ENCODE measurements at places on chromosomes 5 and 9.

DNA sequence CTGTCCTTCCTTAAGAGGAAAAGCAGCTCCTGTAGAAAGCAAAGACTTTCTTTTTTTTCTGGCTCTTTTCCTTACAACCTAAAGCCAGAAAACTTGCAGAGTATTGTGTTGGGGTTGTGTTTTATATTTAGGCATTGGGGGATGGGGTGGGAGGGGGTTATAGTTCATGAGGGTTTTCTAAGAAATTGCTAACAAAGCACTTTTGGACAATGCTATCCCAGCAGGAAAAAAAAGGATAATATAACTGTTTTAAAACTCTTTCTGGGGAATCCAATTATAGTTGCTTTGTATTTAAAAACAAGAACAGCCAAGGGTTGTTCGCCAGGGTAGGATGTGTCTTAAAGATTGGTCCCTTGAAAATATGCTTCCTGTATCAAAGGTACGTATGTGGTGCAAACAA, 42.3 kb downstream of the NR4A3 start:
- DNase-seq, result no peak

GRCh38 chr5:162529209-162529608, 461.6 kb downstream of the GABRG2 start:
- DNase-seq, result no peak

DNA sequence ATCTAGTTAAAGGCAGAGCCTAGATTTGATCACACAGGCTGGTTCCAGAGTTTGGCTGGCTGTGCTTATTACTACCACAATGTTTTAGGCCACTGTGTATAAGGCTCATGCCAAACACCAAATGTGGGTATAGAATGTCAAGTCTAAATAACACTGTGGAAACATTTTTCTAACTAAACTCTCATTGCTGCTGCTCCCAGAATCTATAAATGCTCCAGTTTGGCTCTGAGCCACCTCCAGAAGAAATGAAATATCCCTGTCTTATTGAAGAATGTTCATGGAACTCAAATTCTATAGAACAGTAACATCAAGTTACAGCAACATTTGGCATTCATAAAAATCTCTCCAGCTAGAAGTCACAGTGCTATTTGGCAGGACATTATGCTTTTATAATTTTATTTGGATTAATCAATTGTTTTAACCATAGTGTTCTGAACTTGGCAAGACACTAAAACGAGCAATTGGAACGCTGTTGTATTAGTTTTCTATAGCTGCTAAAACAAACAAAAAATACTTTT, 178.1 kb upstream of the COX7C start:
- DNase-seq, result no peak

- DNase-seq, result no peak
These were observed 132.1 kb downstream of the PHF2 start for GRCh38 chr9:93708289-93708986.

GRCh38 chr5:157917491-157917890, 58.5 kb upstream of the CLINT1 start:
- no peak for DNase-seq

DNA sequence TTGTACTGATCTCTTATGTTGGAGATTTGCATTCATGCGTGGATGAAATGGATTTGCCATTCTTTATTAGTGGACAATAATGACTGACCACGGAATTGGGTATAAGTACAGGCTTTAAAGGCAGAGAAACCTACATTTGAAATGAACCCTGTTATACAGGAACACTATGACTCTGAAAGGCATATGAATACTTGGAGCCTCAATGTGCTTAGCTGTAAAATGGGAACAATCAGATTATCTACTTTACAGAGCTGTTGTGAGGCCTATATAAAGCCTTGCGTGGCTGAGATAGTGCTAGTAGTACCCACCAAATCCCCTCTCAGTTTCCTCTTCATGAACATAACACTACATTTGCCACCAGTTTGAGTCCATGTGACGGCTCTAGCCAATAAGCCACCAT, 18.9 kb upstream of the MGAT1 start:
- no peak for DNase-seq

DNA sequence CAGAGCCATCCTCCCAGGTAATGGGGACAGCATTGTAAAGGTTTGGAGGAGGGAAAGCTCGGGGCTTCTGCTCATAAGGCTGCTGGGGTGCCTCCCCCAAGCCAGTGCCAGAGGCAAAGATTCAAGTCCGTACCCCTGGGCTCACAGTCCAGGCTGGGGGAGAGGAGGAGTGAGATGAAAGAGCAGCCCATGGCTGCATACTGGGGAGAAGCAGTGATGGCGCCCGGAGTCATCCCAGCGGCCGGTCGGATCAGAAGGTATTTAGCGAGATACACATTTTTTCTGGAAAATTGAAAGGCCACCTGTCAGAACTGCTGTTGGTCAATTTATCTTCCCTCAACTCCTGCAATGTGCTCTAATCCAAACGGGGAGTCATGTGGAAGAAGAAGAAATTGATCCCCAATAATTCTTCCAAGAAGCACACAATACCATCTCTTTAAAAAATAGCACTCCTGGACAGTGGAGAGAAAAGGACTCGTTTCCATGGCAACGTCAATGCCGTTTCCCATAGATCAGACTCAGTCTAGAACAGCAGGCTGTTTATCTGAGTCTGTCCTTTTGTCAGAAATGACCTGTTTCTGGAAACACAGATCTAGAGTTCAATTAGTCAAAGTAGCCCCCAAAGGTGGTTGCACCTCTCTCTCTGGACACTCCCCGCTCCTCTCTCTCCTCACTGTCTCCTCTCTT, 65.9 kb downstream of the NSG2 start:
- DNase-seq, result no peak

GRCh38 chr5:178793151-178793550, 62.7 kb upstream of the ZNF354A start:
- DNase-seq, result peak; percentile 3

DNA sequence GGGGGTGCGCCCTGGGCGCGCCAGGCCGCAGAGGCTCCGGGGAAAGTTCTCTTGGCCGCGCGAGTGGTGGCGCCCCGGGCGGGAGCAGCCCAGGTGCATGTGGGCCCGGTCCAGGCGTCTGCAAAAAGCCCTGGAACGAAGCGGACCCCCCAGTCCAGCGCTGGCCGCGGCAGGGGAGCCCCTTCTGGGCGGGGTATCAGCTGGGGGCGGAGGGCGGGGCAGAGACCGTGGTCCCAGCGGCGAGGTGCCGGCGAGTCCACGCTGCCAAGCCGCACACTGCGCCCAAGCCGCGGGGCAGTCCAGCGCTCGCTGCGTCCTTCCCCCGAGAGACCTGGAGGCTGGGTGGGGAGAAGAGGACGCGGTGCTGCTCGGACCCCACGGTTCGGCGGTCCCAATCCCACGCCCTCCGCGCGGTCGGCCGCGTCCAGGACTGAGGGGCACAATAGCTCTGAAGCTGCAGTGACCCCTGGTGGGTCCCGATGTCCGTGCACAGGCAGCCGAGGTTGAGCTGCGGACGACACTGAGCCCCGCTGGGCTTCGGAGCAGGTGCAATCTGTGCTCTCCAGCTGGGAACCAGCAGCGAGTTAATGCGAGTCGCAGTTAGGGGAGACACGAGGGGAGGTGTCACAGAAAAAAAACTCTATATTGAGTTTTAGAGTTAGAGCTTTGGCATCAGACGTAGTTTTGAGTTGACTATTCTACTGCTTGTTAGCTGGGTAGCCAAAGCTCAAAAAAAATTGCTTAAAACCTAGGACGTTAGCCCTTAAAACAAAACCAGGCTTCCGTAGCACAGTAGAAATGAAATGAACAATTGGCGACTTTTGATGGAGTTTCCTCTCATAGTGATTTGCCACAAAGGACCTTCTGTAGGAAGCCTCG, 1.1 kb upstream of the EPB41L4A start:
- peak; percentile 65 for DNase-seq

DNA sequence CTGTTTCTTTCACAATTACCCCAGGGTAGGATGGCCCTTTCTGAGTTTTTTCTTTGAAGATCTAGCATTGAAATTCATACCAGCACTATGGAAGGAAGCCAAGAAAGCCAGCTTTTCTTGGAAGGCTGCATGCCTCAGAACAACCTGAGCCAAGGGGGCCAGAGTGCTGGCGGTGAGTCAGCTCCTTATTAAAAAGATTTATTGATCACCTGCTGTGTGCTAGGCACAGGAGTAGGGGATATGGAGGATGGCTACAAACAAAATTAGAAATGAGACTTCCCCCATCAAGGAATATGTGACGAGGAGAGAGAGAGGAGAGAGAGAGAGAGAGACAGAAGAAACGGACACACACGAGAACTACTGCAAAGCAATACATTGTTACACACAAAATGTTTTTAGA, 184.6 kb upstream of the PUM3 start:
- no peak for DNase-seq

- no peak for DNase-seq
These were observed 3.1 kb upstream of the APC start for GRCh38 chr5:112734597-112734996.

DNA sequence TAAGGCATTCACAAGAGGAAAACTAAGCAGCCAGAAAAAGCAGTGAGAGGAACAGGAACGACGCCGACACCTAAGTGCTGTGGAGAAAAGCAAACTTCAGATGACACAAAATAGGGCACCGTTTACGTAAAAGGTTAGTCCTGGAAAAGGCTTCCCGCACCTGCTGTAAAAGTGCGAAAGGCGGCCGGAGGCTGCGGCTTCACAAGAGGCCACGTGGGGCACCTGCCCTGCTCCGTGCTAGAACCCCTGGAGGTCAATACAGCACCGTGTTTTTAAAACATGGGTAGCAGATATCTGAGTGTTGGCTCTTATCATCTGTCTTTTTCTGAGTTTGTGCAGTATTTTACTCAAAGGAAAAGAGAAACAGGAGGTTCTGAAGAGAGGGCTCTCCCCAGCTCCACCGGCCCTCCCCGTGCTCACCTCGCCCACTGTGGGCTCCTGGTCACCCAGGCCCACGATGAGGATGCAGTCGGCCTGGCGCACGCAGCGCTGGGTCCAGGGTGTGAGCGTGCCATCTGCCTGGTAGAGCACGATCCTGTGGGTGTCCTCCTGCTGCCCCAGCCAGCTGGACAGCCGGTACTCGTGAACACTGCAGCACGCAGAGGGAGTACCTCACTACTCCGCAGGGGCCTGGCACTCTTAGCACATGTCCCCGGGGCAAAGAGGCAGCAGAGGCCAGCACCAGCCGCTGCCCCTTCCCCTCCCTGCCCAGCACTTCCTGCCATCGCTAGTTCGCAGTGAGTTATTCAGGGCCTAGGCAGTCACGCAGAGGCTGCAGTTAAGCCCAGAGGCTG, 21.0 kb upstream of the NSMF start:
- no peak for DNase-seq

DNA sequence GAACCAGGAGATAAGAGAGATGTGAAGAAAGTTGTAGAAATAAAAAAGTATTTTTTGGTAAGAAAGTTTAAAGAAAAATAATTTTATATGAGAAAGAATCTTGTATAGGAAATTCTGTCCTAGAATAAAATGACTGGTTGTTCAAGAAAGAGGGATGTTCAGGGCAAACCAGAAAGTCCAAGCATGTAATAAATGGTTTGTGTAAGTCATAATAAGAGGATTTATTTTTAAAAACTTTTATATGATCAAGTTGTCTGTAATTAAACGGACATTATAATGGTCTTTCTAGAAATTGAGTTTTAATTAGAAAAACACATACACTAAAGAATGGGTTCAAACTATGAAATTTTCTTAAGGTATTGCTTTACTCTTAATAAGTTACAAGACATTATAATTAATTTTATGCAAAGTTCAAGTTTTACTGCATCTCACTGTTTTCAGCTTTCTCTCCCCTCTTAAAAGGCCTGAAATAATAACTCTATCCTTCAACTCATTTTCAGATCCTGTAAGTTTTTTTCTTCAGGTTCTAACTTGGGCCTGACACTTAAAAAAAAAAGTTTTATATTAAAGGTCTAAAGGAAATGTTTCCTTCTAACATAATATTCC, 56.1 kb upstream of the ZNF300 start:
- DNase-seq, result no peak

Measured in NCI-H187 (cell line).